ENCODE measurements at places on chromosomes 12 and 14.

- no peak for DNase-seq
Observed at GRCh38 chr12:75161488-75161887, 48.2 kb downstream of the KCNC2 start.

DNA sequence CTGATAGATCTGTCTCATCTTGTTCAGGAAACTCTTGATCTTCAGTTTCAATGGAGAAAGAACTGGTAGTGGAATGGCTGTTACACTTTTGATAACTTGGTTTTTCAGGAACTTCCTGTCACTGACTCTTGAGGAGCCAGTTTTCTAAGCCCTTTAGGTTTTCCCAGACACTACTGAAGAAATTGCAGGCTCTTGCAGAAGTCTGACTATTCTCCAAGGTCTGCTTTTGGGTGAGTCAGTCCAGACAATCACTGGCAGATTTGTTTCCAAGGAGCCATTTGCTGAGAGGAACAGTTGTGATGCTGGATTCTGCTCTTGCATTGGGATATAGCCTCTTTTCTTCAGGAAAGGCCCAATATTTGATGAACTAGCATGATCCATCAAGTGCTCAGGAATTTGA is 468.0 kb downstream of the FUT8 start:
- no peak for DNase-seq

DNA sequence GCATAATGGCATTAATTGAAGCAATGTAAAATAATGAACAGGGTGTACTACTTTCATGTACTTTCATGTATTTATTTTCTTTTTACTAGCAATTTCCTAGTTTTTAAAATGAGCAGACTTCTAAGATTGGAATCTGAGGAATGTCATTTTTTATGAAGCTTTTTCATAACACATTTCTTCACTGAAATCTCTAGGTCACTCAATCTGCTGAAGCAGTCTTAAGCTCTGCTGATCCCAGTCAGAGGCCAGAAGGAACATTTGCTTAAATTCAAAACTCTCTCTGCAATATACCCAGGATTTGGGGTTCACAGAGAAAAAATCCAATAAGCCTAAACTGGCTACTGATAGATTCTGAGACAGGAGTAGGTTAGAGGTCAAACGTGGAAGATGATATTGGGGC is 73.6 kb upstream of the CNTN1 start:
- no peak for DNase-seq

GRCh38 chr12:8081251-8081920 is 688 bp upstream of the NECAP1 start:
- DNase-seq, result no peak

GRCh38 chr14:42028607-42029006 is 421.9 kb downstream of the LRFN5 start:
- no peak for DNase-seq

DNA sequence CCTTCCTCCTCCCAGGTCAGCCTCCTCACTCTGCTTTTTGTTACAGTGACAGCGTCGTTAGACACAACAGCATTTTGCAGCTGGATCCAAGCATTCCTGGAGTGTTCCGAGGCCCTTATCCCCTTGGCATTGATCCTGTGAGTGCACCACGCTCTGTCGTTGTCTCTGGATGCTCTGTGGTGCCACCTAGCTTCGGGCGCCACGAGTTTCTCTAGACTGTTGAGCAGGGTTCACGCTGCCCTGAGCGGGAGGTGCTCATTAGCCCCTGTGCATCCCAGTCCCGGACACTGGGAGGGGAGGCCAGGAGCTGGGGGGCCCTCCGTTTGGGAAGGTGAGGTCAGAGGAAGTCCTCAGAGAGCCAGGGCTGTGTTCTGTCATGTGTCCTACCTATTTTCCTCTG is 17.3 kb upstream of the DNAH10 start:
- DNase-seq, result no peak

DNA sequence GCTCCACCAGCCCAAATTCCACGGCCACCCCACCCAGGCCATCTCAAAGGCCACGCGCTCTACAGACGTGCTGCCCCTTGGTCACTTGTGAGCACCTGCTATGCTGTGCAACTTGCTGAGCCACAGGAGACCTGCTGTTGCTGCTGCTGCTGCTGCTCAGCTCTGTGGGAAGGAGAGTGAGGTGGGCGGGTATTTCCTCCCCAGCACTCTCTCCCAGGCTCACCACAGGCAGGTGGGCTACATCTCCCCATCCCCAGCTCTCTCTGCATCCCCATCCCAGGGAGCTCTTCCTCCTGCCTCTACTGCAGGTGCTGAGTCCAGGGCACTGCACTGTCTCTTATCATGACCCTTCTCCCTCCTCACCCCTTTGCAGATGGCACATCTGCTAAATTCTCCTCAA is 306.9 kb downstream of the BCL11B start:
- no peak for DNase-seq

- DNase-seq, result no peak
Observed at GRCh38 chr12:121908702-121909101, 9.7 kb upstream of the CFAP251 start.
